Adipocyte (in vitro differentiated cells): ENCODE measurements at places on chromosomes 2 and 18.

DNA sequence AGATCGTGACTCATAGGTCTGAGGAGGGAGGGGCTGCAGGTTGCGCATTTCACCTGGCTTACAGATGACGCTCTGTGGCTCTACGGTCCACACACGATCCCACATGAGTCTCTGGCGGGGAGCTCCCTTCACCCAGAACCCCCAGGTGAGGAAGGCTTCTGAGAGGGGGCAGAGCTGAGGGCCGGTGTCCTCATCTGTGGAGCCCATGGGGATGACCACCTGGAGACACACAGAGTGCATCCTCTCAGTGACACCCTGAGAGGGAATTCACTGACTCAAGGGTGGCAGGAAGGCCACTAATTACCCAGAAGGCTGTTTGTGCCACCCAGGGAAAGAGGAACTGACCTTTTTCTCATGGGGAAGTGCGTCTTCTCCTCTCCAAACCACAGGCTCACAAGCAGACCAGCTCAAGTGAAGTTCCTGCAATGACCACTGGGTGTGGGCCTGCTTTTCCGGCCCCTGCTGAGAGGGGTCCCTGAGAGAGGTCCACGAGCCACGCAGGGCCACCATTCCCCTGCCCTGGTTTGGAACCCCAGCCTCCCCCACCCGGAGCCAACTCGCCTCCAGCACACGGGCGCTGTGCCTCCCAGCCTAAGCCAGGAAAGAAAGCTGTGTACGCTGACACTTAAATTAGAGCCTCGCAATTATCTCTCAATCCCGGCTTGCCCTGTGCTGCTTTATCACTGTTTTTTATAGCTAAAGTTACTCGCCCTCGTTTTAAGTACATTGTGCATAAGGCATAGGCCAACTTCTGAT, 114.1 kb downstream of the BCL11A start:
- DNase-seq, result no peak

GRCh38 chr18:32695534-32695933, 77.3 kb downstream of the KLHL14 start:
- DNase-seq, result no peak

DNA sequence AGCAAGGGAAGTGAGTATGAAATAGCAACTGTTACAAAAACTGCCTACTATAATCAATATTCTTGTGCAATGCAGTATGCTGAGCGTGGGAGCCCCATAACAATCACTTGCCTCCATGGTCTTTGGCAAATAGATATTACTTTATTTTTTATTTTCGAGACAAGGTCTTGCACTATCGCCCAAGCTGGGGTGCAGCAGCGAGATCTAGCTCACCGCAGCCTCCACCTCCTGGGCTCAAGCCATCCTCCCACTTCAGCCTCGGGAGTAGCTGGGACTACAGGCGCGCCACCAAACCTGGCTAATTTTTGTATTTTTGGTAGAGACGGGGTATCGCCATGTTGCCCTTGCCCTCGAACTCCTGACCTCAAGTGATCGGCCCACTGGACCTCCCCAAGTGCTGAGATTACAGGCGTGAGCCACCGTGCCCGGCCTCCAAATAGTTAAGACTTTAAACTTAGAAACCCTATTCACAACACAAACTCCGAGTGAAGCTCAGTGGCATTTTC, 1.2 kb upstream of the CCNT2 start:
- DNase-seq, result no peak

DNA sequence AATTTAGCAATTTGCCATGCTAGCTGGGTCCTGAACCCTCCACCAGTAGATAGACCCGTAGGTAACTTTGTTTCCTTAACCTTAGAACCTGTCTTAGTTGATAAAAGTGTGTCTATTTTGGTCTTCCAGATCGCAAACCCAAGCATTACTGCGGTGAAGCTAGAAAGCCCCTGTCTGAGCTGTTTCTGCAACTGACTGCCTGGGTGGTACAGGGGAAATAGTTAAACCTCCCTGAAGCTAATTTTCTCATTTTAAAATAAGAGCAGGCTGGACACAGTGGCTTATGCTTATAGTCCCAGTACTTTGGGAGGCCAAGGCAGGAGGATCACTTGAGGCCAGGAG, 101.7 kb upstream of the MSH2 start:
- no peak for DNase-seq

DNA sequence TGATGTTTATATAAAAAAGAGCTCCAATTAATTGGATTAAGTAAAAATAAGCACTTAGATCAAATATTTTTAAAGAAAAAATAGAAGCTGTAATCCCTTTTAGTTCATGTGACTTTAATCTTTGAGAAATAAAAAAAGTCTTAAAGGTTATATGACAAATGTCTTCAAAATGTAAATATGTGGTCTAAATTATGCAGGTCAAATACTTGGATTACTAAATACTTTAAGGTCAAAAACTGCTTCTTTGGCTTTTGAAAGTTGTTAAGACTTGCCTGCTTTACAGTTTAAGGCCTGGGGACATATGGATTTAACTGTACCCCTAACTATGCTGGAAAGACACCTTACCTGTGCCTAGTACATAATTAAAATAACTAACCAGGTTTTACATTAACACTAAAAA, 15.5 kb upstream of the PDK1 start:
- DNase-seq, result peak; percentile 41

DNA sequence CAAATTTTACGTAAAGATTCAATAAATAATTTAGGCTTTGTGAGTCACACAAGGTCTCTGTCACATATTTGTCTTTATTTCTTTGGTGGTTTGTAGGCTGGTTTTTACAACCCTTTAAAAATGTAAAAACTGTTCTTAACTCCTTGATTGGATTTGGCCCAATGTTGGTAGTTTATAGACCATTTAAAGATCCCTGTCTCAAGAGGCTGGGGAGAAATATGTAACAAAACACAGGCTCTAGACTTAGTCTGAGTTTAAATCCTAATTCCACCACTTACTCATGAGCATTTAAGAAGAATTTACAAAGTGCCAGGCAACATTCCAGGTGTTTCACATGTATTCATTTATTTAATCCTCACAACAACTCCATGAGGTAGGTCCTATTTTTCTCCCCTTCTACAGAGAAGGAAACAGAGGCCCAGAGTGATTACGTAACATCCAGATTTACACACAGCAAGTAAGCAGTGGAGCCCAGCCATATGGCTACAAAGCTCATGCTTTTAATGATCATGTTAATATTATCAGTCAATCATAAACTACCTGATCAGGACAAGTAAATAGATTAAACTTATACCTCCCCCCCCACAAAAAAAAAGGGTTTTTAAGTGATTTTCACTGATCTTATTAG, 416.6 kb upstream of the ACVR2A start:
- DNase-seq, result no peak

GRCh38 chr2:231646476-231646875, 53.8 kb downstream of the TEX44 start:
- DNase-seq, result peak; percentile 21

- DNase-seq, result no peak
These were observed 130.5 kb upstream of the CTDP1 start for GRCh38 chr18:79548986-79549637.

GRCh38 chr2:236663287-236664101, 93.9 kb downstream of the ACKR3 start:
- DNase-seq, result peak; percentile 87

DNA sequence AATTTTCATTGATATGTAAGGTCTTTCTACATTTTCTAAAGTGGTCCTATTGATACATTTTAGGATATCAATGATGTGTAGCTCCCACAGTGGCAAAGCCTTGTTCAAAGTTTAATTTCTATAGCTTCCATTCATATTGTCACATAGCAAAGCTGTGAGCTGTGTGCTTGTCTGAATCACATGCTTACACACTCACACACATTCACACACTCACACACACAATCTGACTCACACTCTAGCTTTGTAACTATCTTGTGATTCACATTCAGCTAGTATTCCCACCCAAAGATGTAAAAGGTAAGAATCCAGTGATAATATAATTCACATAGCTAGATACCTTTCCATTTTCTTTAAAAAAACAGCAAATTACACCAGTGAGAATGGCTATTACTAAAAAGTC, 58.7 kb downstream of the MAPRE2 start:
- no peak for DNase-seq

- DNase-seq, result no peak
These were observed 28.8 kb upstream of the LRATD1 start for GRCh38 chr2:14603676-14604075.

- DNase-seq, result peak; percentile 53
These were observed 91.8 kb upstream of the ST6GAL2 start for GRCh38 chr2:106977717-106978116.

DNA sequence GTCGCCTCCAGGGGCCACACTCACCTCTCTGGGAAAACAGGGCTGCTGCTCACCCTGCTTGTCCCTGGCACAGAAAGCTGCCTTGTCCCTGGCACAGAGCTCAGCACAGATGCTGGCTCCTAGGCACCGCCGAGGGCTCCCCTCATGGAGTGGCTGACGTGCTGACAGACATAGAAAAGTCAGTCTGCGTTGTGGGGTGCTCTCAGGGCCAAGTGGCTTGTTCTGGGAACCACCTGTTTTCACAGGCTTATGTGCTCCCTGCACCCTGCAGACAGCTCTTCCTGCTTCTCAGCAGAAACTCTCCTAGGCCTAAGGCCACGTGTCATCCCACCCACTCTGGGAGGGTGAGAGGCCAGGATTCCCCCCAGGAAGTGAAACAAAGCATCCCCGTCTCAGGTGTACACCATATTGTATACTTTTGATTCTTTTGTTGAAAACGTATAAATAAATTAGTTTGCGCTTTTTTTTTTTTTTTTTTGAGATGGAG, 84.7 kb upstream of the TMEM200C start:
- no peak for DNase-seq

- no peak for DNase-seq
These were observed 372.2 kb downstream of the DSEL start for GRCh38 chr18:67144329-67144728.

DNA sequence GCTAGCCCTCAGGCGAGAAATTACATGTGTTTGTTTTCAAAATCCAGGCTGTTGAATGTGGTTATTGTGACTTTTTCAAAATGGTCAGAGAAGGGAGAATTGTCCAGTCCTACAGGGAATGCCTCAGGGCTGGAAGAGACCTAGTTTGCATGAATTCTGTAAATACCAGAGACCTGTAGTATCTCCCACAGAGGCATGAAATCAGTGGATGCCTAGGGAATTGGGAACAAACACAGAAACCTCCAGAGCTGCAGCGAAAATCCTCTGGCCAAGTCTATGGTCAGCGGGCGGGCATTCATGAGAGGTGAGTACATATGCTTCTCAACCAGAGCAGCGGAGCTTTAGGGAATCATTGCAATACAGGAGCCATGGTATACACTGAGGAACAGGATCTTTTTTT, 1596.5 kb upstream of the NXPH2 start:
- DNase-seq, result peak; percentile 39

DNA sequence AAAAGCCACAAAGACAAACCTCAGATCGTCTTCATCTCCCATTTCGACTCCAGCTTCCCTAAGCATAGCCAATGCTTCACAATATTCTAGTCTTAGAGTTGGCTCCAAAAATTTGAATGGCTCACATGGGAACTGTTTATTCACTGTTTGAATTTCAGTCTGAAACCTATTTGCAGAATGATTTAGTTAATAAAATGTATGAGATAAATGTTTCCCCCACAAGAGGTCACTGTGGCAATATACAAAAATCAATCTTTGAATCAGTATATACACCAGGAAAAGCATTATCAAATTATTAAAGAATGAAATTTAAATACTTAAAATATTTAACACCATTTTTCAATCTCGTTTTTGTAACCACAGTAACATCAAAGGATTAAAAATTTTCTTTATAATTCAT, 40.0 kb upstream of the MCM6 start:
- DNase-seq, result peak; percentile 58

- DNase-seq, result peak; percentile 72
These were observed 10.4 kb upstream of the DNAH7 start for GRCh38 chr2:196079052-196079451.

DNA sequence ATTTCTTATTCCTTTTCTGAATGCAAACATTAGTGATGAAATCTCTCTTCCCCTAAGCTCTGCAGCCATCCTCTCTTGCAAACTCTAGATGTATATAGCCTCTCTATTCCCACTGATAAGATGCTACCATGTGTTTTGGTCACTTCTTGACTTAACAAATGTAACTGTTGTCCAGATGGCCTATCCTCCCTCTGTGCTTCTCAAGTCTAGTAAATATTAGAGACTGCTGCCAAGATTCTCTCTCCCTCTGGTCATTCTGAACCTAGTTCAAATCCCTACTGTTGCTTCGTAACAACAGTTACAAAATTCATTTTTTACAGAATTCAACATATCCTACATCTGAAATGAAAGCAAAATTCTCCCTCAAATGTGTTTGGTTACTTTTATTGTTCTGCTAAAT, 156.6 kb downstream of the TXNL1 start:
- no peak for DNase-seq

DNA sequence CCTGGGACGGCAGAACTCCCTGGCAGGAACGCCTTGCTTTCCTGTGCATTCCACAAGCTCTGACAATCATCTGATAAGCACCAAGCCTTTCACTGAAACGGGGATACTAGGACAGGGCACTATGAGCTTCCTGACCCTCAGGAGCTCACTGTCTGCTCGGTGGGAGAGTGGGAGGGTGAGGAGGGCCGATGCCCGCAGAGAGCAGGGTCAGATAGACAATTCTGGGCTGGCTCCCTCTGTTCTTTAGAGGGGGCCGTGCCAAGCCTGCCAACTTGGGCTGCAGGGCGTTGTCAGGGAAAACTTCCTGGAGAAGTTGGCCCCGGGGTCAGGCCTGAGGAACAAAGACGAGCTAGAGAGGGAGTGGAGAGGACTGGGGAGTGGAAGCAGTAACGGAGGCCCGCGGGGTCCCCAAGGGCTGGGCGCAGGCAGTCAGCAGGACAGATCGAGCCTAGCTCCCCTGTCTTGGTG, 82.0 kb downstream of the CTAGE1 start:
- DNase-seq, result no peak

DNA sequence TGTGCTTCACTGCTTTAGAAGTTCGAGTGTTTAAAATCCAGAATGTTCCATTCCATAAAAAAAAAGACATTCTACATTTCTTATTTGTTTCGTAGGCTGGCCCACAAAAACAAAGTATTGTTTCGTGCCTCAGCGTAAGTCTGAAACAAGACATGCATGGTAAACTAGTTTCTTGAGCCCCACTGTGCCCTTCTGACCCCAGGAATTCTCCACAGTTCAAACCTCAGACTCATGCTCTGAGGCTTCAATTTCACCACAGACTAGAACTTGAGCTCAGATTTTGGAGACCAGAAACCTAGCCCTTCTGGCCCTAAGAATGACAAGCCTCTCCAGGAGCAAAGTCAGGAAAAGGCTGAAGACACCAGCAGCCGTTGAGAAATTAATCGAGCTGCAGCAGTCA, 151.5 kb downstream of the SLC8A1 start:
- peak; percentile 29 for DNase-seq

DNA sequence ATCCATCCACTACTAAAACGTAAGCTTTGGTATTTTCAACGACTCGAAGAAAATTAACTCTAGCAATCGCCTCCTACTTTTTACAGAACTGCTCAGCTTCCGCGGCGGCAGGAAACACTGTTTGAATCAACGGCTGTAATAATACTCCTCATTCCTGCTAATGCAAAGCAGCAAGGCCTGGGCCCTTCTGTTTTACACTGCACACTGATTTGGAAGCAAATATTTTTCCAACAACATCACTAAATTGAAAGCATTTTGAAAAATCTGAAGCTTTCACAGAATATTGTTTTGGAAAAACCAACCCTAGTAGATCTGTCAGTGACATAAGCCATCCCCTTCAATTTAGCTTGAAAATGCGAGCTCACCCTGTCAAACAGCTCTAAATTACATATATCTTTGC, 261.2 kb downstream of the TXNL1 start:
- peak; percentile 40 for DNase-seq

GRCh38 chr2:145265244-145265643, 745.3 kb upstream of the ZEB2 start:
- no peak for DNase-seq
